ENCODE measurements at places on chromosomes 5 and 9.

GRCh38 chr5:39167141-39167971 is 52.0 kb downstream of the FYB1 start:
- DNase-seq: no peak

GRCh38 chr5:67462147-67462546 is 265.5 kb upstream of the CD180 start:
- no peak for DNase-seq

DNA sequence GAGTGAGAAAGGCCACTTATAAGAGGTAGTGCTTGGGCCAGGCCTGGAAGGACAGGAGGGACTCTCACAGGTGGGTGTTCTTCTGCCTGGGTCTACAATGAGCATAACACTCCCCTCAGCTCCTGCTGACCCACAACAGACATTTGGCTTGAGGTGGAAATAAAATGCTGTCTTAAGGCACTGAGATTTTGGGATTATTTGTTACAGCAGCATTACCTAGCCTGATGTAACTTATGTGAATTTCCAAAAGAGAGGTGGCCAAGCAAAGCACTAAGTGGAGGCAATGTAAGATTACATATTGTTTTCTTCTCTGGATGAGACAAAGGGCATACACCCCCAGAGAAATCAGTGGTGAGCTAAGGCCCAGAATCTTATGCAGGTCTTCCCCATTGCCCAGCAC is 221.5 kb downstream of the PAX5 start:
- no peak for DNase-seq

- no peak for DNase-seq
These were observed 608.2 kb upstream of the DAB2 start for GRCh38 chr5:40033009-40033408.

DNA sequence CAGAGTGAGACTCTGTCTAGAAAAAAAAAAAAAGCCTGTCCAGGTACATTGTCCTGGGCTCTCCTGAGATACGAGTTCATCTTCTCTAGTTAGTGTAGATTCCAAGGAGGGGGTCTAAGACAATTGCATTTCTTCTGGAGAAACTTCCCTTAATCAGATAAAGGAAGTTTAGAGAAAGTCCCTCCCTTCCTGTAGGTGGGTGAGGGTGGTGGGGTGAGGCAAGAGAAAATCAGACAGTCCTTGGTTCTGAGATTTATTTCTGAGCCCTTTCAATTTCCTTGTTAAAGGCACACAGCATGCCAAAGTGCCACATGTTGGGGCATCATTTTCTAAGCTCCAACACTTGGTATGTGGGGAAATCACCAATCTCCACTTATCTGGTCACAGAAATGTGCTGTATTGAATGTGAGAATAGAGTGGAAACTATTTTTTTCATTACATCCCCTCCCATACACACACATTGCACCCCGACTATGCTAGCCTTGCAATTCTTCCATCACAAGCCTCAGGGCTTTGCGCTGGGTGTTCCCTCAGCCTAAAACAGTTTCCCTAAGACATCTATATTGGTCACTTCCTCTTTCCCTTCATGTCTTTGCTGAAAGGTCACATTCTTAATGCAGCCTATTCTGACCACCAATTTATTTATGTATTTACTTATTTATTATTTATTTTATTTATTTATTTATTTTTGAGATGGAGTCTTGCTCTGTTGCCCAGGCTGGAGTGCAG is 5.1 kb upstream of the TUT7 start:
- DNase-seq: peak; percentile 70

DNA sequence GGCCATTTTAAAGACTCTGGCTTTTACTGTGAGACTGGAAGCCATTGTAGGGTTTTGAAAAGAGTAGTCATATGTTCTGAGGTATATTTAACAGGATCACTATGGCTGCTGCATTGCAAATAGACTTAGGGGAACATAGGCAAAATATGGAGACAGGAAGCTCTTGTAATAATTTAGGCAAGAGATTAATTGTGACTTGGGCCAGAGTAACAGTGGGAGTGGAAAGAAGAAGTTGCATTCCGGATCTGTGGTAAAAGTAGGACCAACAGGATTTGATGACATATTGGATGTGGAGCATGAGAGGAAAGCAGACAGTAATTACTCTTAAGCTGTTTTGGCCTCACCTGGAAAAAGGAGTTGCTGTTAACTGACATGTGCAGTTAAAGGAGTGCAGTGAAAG is 85.6 kb downstream of the SMIM15 start:
- DNase-seq: peak; percentile 52

- DNase-seq: peak; percentile 94
These were observed 303.6 kb downstream of the PIK3R1 start for GRCh38 chr5:68519143-68519542.

GRCh38 chr5:173915310-173916014 is 27.3 kb downstream of the CPEB4 start:
- DNase-seq: no peak

DNA sequence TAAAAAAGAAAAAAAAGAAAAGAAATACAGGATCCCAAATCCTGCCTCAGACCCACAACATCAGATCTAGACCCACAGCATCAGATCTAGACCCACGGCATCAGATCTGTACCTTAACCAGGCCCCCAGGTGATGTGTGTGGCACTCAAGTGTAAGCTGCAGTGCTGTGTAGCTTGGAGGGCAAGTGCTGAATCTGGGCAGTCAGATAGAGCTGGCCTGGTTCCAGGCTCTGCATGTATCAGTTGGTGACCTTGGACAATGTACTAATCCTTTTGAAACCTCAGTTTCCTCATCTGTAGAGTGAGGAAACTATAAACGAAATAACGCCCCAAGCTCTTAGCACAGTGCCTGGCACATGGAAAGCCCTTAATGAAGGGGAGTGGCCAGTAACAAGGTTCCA is 16.7 kb downstream of the COL15A1 start:
- peak; percentile 38 for DNase-seq

DNA sequence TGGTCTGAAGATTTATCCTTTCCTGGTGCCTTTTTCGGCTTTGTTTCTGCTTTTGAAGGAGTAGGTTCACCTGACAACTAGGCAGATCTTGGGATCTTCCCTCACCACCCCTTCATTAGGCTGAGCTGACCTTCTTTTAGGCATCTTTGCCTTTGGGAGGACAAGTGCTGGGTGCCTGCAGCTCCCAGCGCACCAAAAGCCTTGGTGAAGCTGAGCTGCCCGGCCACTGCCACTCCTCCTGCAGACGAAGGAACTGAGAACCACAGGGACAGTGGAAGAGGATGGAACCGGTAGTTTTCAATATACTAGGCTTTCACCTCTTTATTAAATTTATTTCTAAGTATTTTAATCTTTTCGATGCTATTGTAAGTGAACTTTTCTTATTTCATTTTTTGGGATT is 16.8 kb upstream of the MARCOL start:
- DNase-seq: no peak

All from MV-4-11 (cell line).